Hematopoietic multipotent progenitor cell treated with erythropoietin and hydrocortisone succinate and interleukin-3 and kit ligand, for 17 days (in vitro differentiated cells): ENCODE measurements at places on chromosomes 11 and 22.

GRCh38 chr11:1939006-1939625, 8.0 kb upstream of the MRPL23 start:
- DNase-seq: no peak

GRCh38 chr11:118924591-118925585, 838 bp downstream of the BCL9L start:
- no peak for DNase-seq

DNA sequence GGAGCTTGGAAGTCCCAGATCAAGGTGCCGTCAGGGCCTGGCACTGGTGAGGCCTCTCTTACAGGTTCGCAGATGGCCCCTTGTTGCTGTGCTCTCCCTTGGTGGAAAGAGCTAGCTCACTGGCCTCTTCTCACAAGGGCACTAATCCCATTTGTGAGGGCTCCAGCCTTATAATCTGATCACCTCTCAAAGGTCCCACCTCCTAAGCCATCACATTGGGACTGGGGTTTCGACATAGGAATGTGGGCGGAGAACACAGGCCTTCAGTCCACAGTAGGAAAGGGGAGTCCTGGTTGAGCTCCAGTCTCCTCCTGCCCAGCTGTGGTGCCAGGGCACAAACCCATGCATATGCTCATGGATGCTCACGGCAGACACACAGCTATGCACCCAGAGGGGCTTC, 14.0 kb upstream of the LRRC32 start:
- no peak for DNase-seq

GRCh38 chr22:36383110-36383581, 4.6 kb downstream of the MYH9 start:
- no peak for DNase-seq

- DNase-seq: no peak
Measured at GRCh38 chr11:110991661-110992355, 253.7 kb upstream of the POU2AF2 start.

GRCh38 chr11:44983786-44984185, 33.1 kb upstream of the TP53I11 start:
- DNase-seq: no peak

DNA sequence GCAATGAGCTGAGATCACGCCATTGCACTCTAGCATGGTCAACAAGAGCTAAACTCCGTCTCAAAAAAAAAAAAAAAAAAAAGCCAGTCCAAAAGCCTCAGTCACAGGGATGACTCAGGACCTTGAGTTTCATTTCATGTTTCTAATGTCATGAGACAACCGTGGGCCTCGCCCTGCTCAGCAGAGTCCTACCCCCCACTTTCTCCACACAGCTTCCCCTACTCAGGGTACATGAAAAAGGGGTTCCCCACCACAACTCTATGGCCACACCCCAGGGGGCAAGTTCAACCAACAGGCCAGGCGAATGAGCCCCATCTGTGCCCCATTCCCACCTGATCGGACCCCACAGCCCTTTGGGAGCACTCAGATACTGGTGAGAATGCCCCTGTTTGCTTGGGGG, 24.3 kb upstream of the ADA2 start:
- no peak for DNase-seq

- DNase-seq: no peak
Measured at GRCh38 chr22:31218565-31219262, 6.6 kb downstream of the LIMK2 start.

- DNase-seq: peak; percentile 70
Measured at GRCh38 chr11:64268025-64268892, 16.2 kb downstream of the BAD start.

DNA sequence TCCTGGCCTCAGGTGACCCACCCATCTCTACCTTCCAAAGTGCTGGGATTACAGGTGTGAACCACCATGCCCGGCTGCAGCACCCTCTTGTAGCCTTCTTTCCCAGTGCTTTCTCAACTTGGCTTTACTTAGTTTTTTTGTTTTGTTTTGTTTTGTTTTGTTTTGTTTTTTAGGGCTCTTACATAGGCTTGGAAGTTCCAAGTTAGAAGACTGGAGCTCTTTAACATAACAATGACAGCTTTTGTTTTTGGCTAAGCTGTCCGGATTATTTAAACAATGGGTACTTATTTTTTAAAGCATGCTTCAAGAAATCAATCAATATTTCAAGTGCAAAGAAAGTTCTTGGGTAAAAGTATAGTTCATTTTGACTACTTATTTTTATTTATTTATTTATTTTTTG, 25.9 kb downstream of the KMT2A start:
- DNase-seq: no peak

- peak; percentile 34 for DNase-seq
Measured at GRCh38 chr22:36386351-36386899, 1.3 kb downstream of the MYH9 start.

- DNase-seq: peak; percentile 43
Measured at GRCh38 chr22:32558681-32559355, 84.2 kb downstream of the FBXO7 start.

DNA sequence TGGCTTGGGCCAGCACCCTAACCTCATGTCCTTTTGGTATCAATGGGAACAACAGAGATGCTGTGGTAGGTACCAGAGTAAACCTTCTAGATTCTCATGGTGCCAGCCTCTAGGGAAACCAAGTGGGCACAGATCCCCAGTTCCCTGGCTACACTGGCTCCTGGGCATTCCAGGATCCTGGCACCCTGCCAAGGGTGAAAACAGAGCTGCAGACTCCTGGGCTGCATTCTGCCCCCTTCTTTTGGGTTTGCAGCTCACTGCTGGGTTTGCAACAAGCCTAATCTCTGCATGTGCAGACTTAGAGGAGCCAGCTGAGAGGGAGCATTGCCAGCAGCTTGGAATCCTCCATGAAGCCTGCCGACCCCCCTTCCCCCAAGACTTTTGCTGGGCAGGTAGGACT, 30.6 kb downstream of the PRDM11 start:
- DNase-seq: no peak

- no peak for DNase-seq
Measured at GRCh38 chr11:88345408-88345807, 7.9 kb upstream of the CTSC start.

GRCh38 chr11:45864041-45864440, 16.8 kb downstream of the CRY2 start:
- no peak for DNase-seq

DNA sequence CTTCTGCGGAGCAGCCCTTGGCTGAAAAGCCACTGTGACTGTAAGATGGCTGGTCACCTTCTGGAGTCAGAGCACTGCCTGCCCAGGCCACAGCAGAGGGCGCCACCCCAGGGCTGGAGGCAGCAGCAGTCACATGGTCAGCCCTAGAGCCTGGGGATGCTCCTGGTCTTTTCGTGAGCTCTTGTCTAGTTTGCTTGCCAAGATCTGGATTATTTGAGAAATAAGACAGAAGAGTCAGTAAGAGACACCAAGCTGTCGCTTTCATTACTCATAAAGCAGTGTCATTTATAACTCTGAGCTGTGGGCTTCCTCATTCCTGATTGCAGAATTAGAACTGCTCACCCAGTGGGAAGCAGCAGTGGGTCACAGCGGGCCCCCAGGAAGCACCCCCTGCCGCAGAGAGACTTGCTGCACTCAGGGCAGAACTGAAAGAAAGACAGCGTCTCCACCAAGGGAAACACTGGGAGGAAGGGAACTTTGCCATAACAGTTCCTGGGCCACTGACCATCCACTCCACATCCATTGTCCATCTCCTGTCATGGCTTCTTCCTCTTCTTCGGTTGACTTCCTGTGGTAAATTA, 56.7 kb downstream of the PPP6R2 start:
- DNase-seq: no peak

DNA sequence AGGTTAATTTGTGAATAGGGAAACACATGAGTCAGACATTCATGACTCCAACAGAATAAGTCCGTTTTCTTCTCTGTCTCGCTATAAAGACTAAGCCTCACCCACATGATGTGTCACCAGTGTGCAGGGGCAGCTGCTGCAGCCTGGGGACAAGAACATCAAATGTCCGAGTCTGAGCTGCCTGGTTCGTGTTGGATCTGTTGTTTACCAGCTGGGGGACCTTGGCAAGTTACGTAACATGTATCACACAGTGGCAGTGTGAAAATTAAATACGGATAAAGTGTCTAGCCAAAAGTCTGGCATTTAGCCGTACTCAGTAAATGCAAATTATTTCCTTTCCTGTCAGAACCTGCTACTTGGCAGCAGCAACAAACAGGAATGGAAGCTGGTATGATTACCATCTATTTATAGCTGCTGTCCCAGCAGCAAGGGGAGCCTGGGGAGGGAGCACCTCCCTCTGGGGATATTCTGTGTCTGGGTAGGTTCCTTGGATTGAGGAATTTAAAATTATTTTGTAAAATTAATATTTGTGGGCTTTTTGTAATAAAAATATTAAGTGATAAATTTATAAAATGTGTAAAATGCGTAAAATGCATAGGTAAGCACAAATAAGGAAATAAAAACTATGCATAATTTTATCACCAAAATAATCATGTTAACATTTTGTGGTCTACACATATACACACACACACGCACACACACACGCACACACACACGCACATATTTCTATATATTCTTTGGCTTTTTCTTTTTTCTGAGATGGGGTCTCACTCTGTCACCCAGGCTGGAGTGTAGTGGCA, 1.3 kb upstream of the CLDN25 start:
- DNase-seq: no peak

- no peak for DNase-seq
Measured at GRCh38 chr11:131977854-131978253, 607.4 kb downstream of the NTM start.

DNA sequence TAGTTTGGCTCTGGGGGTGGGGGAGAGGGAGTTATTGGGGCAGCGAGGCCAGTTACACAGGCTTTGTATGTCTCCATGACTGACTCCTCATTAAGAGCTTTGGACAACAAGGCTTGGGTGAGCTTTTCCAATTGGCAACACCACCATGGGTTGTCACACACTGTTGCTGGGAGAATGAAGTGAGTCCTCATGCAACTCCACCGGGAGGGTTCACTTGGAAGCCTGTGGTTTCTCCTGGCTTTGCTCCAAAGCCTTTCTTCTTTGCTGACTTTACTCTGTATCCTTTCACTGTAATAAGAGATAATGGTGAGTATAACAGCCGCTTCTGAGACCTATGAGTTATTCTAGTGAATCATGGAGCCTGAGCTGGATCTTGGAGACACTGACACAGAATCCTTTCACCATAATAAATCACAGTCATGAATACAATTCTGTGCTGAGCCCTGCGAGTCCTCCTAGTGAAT, 24.9 kb downstream of the EIF3F start:
- no peak for DNase-seq

DNA sequence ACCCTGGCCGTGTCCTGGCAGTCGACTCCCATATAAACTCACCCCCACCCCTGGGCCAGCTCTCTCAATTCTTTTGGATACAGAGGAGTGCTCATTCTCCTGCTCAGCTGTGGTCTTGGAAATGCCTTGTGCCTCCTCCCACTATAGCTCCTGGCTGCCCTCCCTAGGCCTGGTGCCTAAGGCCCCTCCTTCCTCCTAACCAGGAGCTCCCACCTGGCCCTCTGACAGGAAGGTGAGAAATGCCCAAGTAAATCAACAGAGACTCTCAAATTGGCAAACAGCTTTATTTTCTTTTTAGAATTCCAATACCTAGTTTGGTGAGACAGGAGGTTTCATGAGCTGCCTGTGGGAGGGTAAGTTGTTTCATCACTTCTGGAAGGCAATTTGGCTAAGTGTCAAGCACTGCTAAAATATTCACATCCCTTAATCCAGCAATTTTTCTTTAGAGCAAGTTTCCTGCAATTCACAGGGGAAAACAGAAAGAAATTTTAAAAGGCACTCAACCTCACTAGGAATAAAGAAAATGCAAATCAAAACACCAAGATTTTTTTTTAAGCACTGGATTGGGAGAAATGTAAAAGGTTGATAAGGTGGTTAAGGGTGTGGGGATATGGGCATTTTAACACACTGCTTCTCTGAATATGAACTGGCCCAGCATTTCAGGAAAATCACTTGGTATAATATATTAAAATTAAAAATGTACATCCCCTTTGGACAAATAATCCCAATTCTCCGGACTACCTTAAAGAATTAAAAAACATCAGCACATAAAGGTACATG, 209.7 kb upstream of the ARHGAP20 start:
- no peak for DNase-seq

GRCh38 chr11:115803073-115803740, 299.0 kb upstream of the CADM1 start:
- no peak for DNase-seq

DNA sequence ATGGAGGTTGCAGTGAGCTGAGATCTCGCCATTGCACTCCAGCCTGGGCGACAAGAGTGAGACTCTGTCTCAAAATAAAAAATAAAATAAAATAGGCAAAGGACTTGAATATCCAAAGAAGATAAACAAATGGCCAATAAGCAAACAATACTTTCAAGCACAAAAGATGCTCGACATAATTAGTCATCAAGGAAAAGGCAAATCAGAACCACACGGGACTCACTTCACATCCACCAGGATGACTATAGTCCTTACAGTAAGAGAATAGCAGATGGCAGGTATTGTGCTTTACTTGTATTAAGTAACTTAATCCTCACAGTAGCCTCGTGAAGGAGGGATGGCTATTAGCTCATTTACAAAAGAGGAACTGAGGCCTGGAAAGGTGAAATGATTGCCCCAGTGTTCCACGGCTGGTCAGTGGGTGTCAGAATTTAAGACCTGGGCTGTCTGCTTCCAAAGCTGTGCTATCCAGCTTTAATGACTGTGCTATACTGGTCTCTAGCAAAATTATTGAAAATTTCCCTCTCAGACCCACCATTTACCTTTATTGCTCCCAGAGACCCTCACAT, 40.2 kb upstream of the RBFOX2 start:
- DNase-seq: no peak

DNA sequence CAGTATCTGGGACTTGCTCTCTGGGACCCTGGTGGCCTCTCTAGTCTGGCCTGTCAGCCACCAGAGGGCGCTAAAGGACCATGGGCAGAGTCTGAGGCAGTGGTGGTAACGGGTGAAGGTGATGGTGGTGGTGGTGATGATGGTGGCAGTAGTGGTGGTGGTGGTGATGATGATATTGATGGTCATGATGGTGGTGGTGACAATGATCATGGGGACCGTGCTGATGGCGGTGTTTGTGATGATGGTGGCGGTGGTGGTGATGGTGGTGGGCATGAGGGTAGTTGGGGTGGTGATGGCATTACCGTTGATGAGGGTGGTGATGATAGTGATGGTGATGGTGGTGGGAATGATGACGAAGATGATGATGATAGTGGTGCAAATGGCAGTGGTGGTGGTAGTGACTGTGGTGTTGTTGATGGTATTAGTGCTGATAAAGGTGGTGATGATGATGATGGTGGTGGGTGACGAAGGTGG, 16.0 kb downstream of the TRPM5 start:
- DNase-seq: peak; percentile 67

- DNase-seq: no peak
Measured at GRCh38 chr11:70717936-70718595, 319.7 kb downstream of the CTTN start.
